DND-41 (cell line): ENCODE measurements at places on chromosomes 13 and 19.

DNA sequence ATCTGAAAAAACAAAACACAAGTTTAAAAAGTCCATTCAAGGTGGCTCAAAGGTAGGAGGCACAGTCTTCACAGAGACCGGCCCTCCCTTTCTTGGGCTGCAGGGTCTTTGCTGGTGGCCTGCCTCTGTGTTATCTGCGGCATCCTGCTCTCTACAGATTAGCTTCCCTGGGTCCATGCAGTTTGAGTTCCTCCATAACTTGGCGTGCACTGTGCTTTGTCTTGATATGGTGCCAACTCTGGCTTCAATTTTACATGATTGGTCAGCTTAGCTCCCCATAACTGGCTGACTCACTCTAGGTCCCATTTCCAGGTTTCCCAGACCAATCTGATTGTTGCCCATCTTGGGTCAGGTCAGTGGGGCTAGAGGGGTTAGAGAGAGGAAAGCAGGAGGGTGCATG, 41.8 kb downstream of the TPT1 start:
- H3K4me1 ChIP-seq, result no peaks in the 10 kb centered on the region
- H3K27me3 ChIP-seq, result no peaks in the 10 kb centered on the region
- no peak overlapping the region for H3K27ac ChIP-seq
- H3K36me3 ChIP-seq, result no peaks in the 10 kb centered on the region

DNA sequence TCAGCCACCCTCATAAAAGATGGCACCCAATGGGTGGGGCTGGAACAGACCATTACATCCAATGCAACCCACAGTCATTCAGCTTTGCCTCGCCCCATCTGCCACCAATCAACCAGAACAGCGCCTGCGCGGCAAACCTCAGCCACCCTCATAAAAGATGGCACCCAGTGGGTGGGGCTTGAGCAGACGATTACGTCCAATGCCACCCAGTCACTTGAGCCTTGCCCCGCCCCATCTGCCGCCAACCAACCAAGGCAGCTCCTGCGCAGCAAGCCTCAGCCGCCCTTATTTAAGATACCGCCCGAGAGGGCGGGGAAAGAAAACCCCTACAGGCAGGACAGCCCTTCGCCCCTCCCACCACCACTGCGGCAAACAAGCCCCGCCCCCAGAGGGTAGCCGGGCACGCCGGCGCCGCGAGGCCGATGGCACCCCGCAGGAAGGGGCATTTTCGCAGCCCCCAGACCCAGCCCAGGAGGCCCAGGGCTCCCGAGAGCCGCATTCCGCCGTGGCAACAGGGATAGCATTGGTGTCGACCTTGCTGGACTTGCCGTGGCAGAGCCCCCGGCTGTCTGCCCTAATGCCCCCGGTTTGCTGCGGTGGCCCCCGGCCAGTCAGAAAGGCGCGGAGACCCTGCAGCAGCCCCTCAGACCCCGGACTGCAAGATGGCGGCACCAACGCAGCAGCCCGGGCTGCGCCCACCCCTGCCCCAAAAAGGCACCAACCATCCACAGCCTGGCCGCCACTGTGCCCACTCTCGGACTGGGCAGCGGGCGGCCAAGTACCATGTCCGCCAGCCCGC, 675 bp downstream of the PEG3 start:
- H3K27me3 ChIP-seq, result no peaks in the 10 kb centered on the region
- no peak overlapping the region for H3K27ac ChIP-seq

- H3K4me1 ChIP-seq, result no peaks in the 10 kb centered on the region
- no peak overlapping the region for H3K4me3 ChIP-seq
- DNase-seq, result no peak
- H3K27me3 ChIP-seq, result peaks cover 2% of the 10 kb centered on the region
- H3K36me3 ChIP-seq, result no peaks in the 10 kb centered on the region
Measured at GRCh38 chr13:22828081-22828480, 352.7 kb upstream of the SGCG start.

GRCh38 chr19:35155441-35155840, 906 bp downstream of the FXYD5 start:
- H3K27me3 ChIP-seq, result peaks cover 18% of the 10 kb centered on the region
- H3K36me3 ChIP-seq, result peaks cover 32% of the 10 kb centered on the region
- no peak for DNase-seq
- peak overlapping the region; percentile 86 for H3K4me3 ChIP-seq
- H3K4me1 ChIP-seq, result peaks cover 28% of the 10 kb centered on the region

GRCh38 chr13:46799139-46799538, 2.2 kb upstream of the ESD start:
- no peak for DNase-seq
- no peak overlapping the region for H3K4me3 ChIP-seq

GRCh38 chr13:49246850-49247642, 679 bp upstream of the CDADC1 start:
- H3K4me1 ChIP-seq, result peaks cover 49% of the 10 kb centered on the region
- no peaks in the 10 kb centered on the region for H3K27me3 ChIP-seq
- peaks cover 9% of the 10 kb centered on the region for H3K36me3 ChIP-seq
- H3K4me3 ChIP-seq, result peak overlapping the region; percentile 80
- H3K27ac ChIP-seq, result peak overlapping the region; percentile 84
- no peak for DNase-seq

GRCh38 chr19:53131727-53132126, 983 bp downstream of the ZNF415 start:
- H3K27me3 ChIP-seq, result no peaks in the 10 kb centered on the region
- DNase-seq, result no peak
- H3K4me3 ChIP-seq, result peak overlapping the region; percentile 74
- peak overlapping the region; percentile 80 for H3K27ac ChIP-seq
- peaks cover 7% of the 10 kb centered on the region; the same call in 1 of the 2 replicates for H3K36me3 ChIP-seq

- H3K27me3 ChIP-seq, result no peaks in the 10 kb centered on the region
- H3K36me3 ChIP-seq, result no peaks in the 10 kb centered on the region
- no peak for DNase-seq
- no peak overlapping the region for H3K27ac ChIP-seq
- no peaks in the 10 kb centered on the region for H3K4me1 ChIP-seq
Measured at GRCh38 chr13:38700051-38700450, 13.2 kb downstream of the FREM2 start.

- H3K27me3 ChIP-seq, result peaks cover 4% of the 10 kb centered on the region
- no peak for DNase-seq
- peaks cover 23% of the 10 kb centered on the region for H3K4me1 ChIP-seq
- no peak overlapping the region for H3K27ac ChIP-seq
- no peaks in the 10 kb centered on the region for H3K36me3 ChIP-seq
Measured at GRCh38 chr19:45442778-45443461, 19.2 kb upstream of the ERCC1 start.

- no peak overlapping the region for H3K4me3 ChIP-seq
- H3K27ac ChIP-seq, result no peak overlapping the region
- H3K36me3 ChIP-seq, result peaks cover 81% of the 10 kb centered on the region
- peaks cover 7% of the 10 kb centered on the region; the same call in 1 of the 2 replicates for H3K4me1 ChIP-seq
Measured at GRCh38 chr19:42226886-42227285, 6.8 kb downstream of the ZNF526 start.
